ENCODE measurements at places on chromosomes 5 and 9.

GRCh38 chr5:39755452-39755851, 330.7 kb upstream of the DAB2 start:
- no peak for DNase-seq

DNA sequence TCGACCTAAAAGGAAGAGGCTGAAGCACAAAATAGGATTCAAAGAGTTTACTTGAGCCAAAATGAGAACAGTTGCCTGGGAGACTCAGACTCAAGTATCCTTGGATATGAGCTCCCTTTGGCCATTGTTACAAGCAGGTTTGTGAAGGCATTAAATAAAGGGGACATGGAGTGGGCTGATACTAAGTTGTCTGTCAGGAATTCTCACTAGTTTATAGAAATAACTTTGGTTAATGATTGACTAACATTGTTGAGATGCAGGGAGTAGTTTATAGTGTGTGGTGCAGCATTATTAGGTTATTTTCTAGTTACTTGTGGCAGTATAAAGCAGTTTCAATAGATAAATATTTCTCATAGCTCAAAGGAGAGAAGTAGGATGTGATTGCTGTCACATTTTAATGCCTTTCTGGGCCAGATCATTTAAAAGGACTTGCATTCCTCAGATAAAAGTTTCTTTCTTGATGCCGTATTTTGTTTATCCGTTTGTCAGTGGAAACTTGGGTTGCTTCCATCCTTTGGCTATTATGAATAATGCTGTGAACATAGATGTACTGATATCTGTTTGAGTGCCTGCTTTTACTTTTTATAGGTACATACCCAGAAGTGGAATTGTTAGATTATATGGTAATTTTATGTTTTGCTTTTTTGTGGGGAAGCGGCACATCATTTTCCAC, 9.1 kb downstream of the AP3S1 start:
- no peak for DNase-seq

DNA sequence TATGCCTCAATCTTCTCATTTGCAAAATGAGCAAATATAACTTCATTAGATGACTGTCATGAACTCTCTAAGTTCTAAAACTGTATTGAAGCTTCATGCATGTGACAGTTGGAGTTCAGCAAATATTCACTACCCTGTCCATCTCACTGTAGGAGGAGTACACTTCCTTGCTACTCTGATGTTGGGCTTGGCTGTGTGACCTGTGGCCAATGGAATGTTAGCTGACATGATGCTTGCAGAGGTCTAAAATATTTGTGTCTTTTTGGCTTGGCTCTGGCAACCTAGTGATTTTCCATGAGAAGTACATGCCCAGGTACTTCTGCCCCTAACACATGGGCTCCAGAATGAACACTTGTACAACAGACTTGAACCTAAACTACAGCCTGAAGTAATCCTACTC, 203.1 kb upstream of the ANKH start:
- no peak for DNase-seq

DNA sequence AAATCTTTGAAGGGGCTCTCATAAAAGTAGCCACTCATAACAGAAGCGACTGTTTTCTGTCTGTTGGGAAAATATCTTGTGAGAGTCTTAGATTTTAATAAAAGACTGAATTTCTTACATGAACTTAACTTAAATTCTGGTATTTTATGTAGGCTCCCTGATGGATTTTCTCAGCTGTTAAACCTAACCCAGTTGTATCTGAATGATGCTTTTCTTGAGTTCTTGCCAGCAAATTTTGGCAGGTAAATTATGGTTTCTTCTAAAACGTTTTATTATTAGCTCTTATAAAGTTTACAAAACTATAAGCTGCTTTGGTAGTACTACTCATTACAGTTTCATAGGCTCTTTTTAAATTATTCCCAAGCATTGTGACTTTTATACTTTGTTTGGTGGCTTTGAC, 87.0 kb downstream of the ERBIN start:
- DNase-seq = no peak

DNA sequence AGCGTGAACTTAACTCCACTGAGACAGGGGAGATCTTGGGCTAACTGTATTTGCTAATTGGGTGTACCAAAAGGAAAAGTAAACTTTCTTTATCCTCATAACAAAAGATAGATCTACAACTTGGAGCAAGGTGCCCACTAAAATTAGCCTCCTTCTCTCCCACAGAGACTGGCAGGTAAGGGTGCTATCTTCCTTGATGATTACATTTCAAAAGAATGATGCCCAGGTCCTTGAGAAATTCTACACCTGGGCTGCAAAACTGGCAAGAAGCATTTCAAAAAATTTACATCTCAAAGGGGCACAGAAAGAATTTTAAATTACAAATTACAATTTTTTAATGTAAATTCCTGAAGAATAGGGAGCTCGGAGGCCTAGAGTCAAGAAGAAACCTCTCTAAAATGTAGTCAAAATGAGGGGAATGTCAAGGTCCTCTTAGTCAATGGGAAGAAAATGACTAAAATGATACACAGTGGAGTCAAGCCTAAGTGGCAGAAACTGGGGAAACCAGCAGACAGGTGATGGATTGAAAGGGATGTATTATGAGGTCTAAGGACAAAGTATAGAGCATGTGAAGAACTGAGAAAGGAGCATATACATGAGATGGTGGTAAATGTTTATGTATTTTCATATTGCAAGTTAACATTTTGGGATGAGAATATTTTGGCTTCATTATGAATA, 348.3 kb upstream of the TUSC1 start:
- no peak for DNase-seq

- no peak for DNase-seq
Measured at GRCh38 chr5:151465476-151465875, 18.1 kb downstream of the SLC36A1 start.

- DNase-seq = no peak
Measured at GRCh38 chr9:78167356-78167755, 68.5 kb upstream of the CEP78 start.

DNA sequence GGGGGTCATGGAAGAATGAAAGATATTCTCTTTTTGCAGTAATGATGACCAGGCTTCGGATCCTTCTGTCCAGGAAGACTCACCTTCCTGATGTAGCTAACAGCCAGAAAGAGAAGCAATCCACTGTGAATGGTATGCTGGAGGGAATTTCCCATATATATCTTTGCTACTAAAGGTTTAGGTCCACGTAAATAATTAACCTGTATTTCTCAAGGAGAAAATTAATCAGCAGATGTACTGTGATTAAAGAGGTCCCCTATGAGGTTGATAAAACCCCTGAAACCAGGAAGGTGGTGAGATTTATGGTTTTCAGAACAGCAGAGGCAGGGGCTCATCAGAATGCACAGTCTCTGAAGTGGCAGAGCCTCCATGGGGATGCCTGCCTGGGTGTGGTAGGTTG, 11.4 kb upstream of the RAB3C start:
- no peak for DNase-seq

- no peak for DNase-seq
Measured at GRCh38 chr5:111720333-111720890, 36.6 kb downstream of the NREP start.

GRCh38 chr5:141789330-141789729, 88.9 kb downstream of the PCDH1 start:
- DNase-seq = no peak

Data from stimulated activated CD8-positive, alpha-beta memory T cell treated with anti-CD3 and anti-CD28 coated beads, Interleukin-15, amount 100 ng/mL, for 48 hours (primary cell).